Thoracic aorta (tissue), 2 donors: ENCODE measurements at places on chromosomes 2 and 18. TPM values are rescaled to one million over a fixed set of nuclear protein-coding genes. Genes with fewer than 3 reads are reported as not detected.

- no peak for DNase-seq
Measured at GRCh38 chr2:172415865-172416183, 11.6 kb upstream of the ITGA6 start.

GKN1 gene
- total RNA-seq = 20.7 TPM

- DNase-seq = no peak
Measured at GRCh38 chr2:238114851-238115660, 14.9 kb downstream of the ESPNL start.

GRCh38 chr2:8094526-8094925 is 587.3 kb upstream of the ID2 start:
- no peak for DNase-seq

ERICH2 gene
- not detected for total RNA-seq

MC2R gene
- total RNA-seq = not detected

GRCh38 chr18:65907281-65907680 is 156.5 kb downstream of the CDH7 start:
- no peak for DNase-seq

DNA sequence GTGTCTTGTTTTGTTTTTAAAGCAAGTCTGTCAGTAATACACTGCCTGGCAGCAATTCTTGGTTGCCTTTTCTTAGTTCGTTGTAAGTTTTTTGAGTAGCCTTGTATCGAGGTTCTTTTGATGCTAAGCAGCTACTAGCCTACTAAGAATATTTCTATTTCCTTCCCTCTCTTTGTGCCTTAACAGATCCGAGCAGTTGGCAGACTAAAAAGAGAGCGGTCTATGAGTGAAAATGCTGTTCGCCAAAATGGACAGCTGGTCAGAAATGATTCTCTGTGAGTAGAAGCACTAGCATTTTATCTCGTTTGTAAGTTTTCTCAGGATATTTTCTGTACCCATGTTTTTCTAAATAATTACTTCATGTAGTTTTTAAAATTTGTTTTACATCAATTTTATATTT is 15.1 kb downstream of the MFF start:
- DNase-seq = no peak

DNA sequence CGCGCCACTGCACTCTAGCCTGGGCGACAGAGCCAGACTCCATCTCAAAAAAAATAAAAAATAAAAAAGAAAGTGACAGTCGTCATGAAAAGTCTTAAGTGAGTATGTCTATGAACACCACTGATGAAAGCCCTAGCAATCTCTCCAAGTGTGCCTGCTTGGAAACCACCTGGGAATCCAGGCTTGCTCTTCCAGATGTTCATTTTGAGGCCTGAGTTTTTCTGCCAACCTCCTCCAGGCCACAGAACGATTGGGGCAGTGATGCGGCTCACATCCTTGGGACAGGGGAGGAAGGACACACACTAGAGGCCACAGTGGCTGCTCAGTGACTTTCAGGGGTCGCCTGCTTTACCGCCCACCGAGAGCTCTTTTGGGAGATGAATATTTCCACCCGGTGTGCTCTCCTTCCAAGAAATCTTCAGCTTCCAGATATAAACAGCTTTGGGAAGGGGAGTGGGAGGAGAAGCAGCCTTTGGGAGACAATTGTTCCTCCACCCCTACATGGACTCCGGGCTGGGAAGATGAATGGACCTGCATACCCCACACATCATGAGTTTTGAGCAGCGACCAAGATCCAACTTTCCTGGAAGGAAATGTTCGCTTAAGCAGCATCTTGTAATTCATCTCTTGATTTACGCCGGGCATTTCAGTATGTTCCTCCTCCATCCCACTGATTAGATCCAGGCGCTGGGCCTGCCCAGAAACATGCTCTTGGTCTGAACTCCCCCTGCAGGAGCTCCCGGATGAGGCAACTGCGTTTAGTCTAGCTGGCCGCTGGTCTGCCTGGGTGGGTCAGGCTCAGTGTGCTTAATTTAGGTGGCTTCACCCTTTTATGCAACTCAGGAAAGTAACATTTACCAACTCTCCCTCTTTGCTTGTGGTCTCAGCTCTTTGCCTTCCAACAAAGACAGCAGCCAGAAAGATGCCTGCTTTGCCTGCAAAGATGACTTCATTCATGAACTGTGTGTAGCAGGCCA is 6.2 kb upstream of the ARMC9 start:
- peak; percentile 71 for DNase-seq

GRCh38 chr2:177908182-177908581 is 164.4 kb downstream of the PDE11A start:
- no peak for DNase-seq

- no peak for DNase-seq
Measured at GRCh38 chr2:54599914-54600313, 123.5 kb upstream of the EML6 start.

OR6B2 gene
- total RNA-seq = not detected

- DNase-seq = no peak
Measured at GRCh38 chr18:41645589-41646360, 309.3 kb upstream of the PIK3C3 start.

GRCh38 chr2:179331061-179331460 is 66.4 kb upstream of the SESTD1 start:
- DNase-seq = no peak

- DNase-seq = no peak
Measured at GRCh38 chr2:81355436-81355835, 1050.9 kb upstream of the LRRTM1 start.

GRCh38 chr2:171383134-171383533 is 50.7 kb downstream of the METTL8 start:
- DNase-seq = no peak

CNDP1 gene
- not detected for total RNA-seq

TSHZ1 gene
- total RNA-seq = 17.4 TPM

DNA sequence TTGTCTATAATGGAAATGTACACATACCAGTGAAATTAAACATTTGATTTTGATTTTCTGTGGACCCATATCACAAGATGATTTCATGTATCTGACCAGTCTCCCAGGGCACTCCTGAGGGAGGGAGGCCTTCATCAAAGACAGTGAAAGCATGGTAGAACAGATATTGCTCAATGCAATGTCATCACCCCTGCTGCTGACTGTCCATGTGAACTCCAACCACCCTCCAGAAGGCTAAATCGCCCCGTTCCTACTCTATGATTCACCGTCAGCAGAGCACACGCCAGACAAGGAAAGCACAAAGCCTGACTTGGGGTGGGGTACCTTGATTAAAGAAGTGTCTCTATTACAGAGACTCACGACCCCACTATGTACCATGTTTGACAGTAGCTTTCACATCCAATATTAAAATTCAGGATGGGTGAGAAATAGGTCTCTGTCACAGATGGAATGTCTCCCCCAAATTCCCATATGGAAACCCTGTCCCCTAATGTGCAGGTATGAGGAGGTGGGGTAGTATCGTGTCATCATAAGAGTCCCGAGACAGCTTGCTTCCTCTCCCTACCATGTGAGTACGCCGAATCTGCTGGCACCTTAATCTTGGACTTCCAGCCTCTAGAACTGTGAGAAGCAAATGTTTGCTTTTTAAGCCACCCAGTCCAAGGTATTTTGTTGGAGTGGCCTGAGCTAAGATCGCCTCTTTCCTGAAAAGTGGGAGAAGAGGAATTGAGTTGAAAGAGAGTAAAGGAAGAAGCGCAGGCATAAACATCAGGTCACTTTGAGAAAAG is 42.4 kb downstream of the CYB5A start:
- DNase-seq = no peak

- no peak for DNase-seq
Measured at GRCh38 chr18:68181956-68182355, 533.0 kb downstream of the TMX3 start.

EFR3B gene
- 1.4 TPM for total RNA-seq

MOB4 gene
- total RNA-seq = 27.2 TPM

POTEJ gene
- total RNA-seq = not detected

DNA sequence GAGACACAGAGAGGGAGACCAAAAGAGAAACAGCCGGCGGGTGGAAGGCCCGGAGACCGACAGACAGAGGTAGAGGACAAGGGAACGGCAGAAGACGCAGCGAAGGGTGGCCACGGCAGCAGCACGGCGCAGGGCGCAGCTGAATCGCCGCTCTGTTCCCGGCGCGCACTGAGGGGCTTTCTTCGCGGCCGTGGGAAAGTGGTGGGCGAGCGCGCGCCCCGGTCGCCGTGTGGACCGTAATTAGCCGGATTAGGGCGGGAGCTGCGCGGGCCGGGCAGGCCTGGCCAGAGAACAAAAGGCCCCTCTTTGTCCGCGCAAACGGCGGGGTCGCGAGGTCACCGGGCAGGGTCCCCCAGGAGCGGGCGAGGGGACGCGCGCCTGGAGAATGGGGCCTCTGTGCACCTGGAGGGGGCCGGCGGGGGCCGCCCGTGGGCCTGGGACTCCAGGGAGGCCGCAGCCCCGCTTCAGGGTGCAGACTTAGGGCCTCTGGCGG is 158.3 kb downstream of the ZFP36L2 start:
- no peak for DNase-seq

- DNase-seq = no peak
Measured at GRCh38 chr2:203878063-203878462, 10.5 kb downstream of the CTLA4 start.

GRCh38 chr2:219739066-219739465 is 111.6 kb downstream of the SLC4A3 start:
- DNase-seq = no peak

STPG4 gene
- not detected for total RNA-seq

GRCh38 chr2:17583166-17583565 is 42.7 kb downstream of the VSNL1 start:
- no peak for DNase-seq

C2orf15 gene
- not detected for total RNA-seq

TTC27 gene
- total RNA-seq = 11.9 TPM

TRIM43 gene
- total RNA-seq = not detected

DNA sequence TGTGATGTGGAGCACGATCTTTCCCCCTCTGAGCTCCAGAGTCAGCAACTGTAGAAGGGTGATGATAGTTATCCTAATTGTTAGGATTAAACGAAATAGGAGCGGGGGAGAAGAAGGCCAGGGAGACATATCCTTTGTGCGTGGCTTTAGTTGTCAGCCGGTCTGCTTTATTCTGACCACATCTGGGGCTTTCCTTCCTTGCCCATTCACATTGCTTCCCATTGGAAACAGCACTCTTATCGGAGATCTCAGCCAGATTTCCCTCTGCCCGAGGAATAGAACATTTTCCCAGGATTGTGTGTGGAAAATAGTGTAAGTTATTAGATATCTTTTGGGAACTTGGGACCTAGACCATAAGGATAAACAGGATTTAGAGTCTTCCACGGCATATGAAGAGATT is 1.5 kb downstream of the RALB start:
- DNase-seq = no peak

SP140 gene
- 8.5 TPM for total RNA-seq

- no peak for DNase-seq
Measured at GRCh38 chr2:218781691-218782527, at the start of gene CYP27A1. Gene CYP27A1, plus strand, starts transcription at chr2:218782147. Its CDS starts 36 bp downstream, at chr2:218782183.

GRCh38 chr2:10215393-10215935 is 87.2 kb upstream of the HPCAL1 start:
- no peak for DNase-seq

DNA sequence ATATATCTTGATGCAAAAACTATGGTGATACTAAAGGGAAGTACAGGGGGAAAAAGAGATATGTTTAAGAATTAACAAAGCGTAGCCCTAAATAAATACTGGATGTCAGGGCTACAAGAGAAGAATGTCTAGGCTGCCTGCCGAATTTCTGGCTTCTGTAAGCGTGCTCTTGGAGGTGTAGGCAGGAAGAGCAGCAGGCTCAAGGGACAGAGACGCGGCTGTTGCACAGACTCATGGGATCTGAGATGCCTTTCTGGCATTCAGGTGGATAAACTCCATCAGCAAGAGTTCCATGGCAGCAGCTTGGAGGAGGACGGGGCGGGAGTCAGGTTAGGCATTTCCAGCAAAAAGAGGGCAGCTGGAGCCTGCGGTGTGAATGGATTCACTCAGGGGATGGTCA is 123.2 kb upstream of the TWIST2 start:
- DNase-seq = no peak

DNA sequence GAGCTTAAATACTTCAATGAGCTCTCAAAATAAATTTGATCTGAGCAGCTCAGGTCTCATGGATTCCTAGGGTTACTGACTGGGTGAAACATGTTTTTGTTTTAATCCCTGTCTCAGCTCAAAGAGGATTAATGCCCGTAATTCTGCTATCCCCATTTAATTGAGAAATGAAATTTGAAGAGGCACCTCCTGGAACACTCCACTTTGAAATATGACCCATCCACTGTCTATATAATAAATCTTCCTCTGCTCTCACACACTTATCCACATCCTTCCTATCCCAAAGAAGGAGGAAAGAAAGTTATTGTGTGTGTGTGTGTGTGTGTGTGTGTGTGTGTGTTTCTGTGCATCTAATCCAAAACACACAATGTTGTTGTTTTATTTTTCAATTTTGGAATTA is 2082.4 kb upstream of the PIK3C3 start:
- DNase-seq = no peak

DNA sequence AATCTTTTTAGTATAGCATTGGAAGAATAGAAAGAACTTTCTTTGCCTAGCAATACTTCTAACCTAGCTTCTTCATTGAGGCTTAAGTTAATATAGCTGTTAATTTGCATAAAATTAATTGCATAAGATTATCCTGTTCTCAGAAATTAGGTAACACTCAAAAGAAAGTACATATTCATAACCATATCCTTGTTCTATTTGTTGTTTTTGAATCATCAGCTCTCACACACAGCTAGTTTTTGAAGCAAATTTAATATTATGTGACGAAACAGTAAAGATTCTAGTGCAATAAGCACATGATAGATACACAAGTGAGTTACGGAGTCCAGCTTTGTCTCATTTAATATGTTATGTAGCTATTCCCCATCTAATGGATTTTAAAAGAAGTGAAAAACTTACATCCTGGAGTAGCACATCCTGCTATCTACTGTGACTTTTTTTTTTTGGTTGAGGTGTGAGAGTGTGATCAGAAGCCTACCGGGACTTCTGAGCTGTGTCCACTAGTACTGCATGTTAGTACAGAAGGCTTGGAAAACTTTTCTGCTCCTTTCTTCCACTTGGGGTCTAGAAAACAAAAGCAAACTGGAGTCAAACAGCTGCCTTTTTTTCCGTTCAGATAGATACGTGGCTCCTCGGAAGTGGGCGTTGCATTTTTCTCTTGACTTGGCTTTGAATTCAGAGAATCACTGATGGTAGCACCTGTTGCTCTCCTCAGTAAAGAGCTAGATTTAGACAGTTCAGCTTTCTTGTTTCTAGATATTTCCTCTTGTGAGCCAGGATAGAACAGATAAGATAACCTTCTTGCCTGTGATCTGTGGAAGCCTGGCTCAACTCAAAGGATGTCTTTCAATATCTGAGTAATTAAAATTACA is 27.2 kb downstream of the KDM3A start:
- no peak for DNase-seq

CHRND gene
- not detected for total RNA-seq

- no peak for DNase-seq
Measured at GRCh38 chr2:109446278-109447131, 167.3 kb downstream of the SEPTIN10 start.

- DNase-seq = no peak
Measured at GRCh38 chr2:223669453-223670225, 67.5 kb upstream of the SCG2 start.

GRCh38 chr2:10493634-10494281 is 45.6 kb upstream of the ODC1 start:
- DNase-seq = no peak

DRC1 gene
- total RNA-seq = not detected

GRCh38 chr2:28228434-28228995 is 164.1 kb upstream of the FOSL2 start:
- no peak for DNase-seq

GBX2 gene
- not detected for total RNA-seq

CXCR2 gene
- total RNA-seq = not detected
